ENCODE measurements at places on chromosomes 16 and 17. TPM values are rescaled to one million over a fixed set of nuclear protein-coding genes. Genes with fewer than 3 reads are reported as not detected.
A peak's percentile ranks its signal among the peaks of the same experiment; 100 is the strongest.

CA10 gene
- total RNA-seq = not detected

SDK2 gene
- total RNA-seq = under 0.01 TPM

CACNB1 gene
- total RNA-seq = 1.6 TPM

KRTAP4-5 gene
- not detected for total RNA-seq

TM4SF5 gene
- not detected for total RNA-seq

KIFC3 gene
- 63.8 TPM for total RNA-seq

KCNH6 gene
- total RNA-seq = under 0.01 TPM

SLC16A13 gene
- total RNA-seq = 1.4 TPM

CD300E gene
- not detected for total RNA-seq

ABI3 gene
- total RNA-seq = 16.9 TPM

CX3CL1 gene
- 4.0 TPM for total RNA-seq

HAGH gene
- total RNA-seq = 53.5 TPM

PDILT gene
- not detected for total RNA-seq

- no peak for DNase-seq
These were observed 351.2 kb downstream of the C16orf95 start for GRCh38 chr16:86965840-86966550.

GRCh38 chr16:67391424-67392300 is 1.6 kb downstream of the TPPP3 start:
- DNase-seq = no peak

- no peak for DNase-seq
These were observed 12.7 kb downstream of the COG1 start for GRCh38 chr17:73205459-73205961.

- DNase-seq = no peak
These were observed 400.5 kb upstream of the CCL2 start for GRCh38 chr17:33854596-33854995.

DNA sequence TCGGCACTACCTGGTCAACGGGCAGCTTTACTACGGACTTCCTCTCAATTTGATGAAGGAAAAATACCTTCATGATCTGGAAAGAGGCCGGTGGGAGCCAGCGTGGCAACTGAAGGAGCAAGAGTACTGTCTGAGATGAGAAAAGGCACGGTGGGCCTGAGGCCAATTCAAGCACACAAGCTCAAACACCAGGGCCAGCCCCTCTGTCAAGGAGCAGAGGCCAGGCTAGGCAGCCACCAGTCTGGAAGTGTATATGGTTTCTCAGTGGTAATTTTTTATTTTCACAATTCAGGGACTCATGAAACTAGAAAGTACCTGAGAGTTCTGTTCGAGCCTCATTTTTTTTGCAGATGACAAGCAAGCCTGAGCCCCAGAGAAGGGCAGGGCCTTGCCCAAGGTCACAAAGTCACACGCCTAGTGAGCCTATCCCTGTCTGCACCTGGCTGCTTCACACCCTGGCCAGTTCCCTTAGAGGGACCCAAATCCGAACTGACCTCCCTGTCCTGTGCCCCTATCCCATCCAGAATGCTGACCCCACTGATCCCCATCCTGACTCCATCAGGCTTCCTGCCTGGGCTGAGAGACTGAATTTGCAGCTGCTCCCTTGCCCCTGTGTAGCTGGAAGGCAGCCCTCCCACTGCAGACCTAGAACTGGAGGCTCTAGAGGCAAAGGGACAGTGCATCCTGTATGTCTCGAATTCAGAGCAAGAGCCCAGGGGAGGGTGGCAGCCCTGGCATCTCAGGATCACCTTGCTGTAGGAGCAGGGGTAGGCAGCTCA is 4.8 kb upstream of the TBX2 start:
- no peak for DNase-seq

GRCh38 chr16:56258508-56259424 is 67.5 kb downstream of the GNAO1 start:
- no peak for DNase-seq

DNA sequence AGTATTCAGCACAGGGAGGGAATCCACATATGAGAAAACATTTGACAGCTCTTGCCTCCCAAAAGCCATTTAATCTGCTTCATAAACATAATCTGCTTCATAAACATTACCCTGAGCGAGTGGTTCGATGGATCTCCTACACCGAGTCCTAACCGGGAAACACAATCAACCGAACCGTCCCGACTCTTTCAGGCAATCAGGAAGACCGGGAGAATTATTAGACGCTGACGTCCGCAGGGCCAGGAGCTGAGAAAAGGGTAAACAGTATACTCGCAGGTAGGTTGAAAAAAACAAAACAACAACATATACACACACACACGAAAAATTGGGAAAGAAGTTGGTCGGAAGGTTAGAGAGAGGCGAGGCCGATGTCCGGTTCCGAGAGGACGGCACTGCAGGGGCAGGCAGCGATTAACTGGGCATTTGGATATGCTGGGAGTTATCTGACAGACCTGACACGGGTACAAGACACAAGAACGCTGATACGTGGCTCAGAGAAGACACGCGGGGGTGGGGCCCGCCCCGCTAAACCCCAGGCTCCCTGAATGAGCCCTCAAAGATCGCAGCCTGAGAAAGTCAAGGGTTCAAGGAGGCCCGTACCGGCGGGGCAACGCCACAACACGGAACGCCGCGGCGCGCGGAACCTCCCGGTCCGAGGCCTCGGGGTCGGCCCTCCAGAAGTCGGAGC is 585 bp downstream of the AP1G1 start:
- peak; percentile 54 for DNase-seq

DNA sequence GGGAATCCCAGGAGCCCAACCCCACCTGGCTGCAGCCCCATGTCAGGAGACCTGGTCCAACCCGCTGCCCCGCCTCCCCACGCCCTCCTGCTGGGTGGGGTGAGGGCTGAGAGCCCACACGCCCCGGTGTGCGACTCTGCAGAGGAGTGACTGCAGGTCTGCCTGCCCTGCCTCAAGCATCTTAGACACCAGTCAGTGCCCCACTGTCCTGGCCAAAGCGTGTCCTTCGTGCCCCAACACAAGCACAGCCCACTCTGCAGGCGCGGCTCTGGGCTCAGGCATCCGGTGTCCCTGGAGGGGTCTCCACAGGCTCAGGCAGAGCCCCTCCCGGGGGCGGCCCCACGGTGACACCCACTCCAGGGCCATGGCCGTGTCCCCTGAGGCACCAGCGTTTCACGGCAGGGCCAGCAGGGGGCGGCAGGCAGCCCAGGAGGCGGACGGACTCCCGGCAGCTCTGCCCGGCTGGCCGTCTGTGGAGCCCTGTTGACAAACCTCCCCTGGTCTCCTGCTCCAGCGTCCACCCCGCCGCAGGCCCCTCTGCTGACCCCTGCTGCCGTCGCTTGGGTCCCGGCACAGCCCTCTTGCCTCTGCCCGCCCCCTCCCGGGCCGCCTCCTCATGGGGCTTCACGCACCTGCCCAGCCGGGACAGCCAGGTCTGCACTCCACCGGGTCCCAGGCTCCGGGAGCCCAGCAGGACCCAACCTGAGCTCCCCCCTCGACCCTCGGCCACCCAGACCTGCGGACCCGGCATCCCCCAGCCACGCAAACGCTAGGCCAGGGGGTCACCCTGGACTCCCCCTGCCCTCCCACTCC is 8.6 kb upstream of the UBE2I start:
- DNase-seq = peak; percentile 56

- DNase-seq = no peak
These were observed 25.0 kb downstream of the LGALS3BP start for GRCh38 chr17:78954684-78955083.

GRCh38 chr17:36939052-36939801 is 2.0 kb downstream of the LHX1 start:
- no peak for DNase-seq

DNA sequence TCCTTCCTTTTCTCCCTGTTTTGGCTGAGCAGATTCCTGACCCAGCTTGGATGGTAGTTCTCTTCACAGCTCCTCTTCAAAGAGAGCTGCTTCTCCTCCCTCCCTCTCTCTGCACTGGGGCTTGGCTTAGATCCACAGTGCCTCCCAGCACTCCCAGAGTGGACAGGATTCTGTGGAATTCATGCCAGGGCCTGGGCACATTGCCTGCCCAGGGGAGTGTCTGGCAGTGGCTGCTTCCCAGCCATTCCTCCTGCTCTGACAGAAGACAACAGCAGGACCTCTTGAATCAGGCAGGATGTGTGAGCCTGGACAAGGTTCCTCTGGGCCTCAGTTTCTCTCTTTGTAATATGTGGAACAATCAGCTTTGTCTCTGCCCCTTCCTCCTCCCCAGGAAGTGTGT is 4.5 kb upstream of the MMP28 start:
- peak; percentile 59 for DNase-seq

GRCh38 chr17:78745407-78746088 is 36.5 kb downstream of the CYTH1 start:
- peak; percentile 56 for DNase-seq

DNA sequence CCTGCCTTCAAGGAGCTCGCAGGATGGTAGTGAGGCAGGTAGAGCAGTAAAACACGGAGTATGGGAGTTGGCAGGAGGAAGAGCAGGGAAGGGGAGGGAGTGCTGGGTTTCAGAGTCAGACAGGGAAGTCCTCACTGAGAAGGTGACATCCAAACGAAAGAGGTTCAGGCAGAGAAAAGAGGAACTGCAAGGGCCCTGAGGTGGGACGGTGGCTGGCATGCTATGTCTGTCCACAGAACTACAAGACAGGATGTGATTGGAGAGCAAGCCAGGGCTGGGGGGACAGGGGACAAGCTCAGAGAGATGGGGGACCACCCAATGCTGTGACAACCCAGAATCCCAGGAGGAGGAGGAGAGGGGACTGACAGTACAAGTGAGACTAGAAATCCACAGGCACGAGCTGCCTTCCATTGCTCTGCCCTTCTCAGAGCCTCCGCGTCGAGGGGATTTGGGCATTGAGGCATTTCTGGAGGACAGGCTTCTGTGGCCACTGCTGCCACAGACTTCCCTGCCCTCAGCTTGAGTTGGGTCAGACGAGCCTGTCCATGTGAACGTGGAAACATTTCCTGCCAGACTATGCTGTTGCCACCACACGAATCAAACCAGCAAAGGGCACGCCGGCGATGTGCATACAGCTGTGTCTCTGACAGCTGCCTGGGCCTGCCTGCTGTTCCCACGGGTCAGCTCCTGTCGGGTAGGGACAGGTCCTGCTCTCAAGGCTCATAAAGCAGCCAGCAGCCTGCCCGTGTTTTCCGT is 100.1 kb downstream of the RAB11FIP4 start:
- DNase-seq = no peak

- no peak for DNase-seq
These were observed 16.1 kb downstream of the MRM3 start for GRCh38 chr17:798246-798645.
